Esophagus squamous epithelium (tissue), 5 donors: ENCODE measurements at places on chromosomes 4 and X.

DNA sequence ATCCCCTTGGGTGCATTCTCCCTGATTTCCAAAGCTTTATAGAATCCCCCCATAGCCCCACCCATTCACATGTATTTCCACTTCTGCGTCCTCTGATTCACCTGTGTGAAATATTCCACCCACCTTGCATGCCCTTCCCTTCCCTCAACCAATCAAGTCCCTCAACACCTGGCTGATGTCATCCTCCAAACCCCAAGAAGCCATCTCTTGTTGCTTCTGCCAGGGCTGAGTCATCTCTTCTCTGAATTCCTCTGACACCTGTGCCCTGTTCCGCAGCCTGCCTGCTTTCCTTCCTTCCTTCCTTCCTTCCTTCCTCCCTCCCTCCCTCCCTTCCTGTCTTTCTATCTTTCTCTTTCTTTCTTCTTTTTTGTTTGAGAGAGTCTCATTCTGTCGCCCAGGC is 9.9 kb downstream of the CRMP1 start:
- no peak for DNase-seq

GRCh38 chr4:100982345-100982744 is 365.0 kb downstream of the PPP3CA start:
- DNase-seq, result no peak

DNA sequence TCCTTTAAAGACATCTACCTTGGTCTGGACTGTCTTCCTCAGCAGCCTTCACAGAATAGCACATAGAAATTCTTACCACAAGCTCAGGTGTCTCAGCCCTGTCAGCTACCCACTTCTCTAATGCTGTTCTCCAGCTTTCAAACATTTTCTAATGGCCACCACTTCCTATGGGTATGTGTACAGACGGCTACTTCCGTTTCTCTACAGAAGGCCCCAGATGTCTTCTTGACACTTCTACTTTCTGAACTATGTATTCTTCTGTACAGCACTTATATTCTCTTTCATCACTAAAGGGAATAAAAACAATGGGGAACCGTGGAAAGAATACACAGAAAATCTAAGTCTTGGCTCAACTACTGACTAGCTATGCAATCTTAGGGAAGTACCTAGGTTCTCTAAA is 13.3 kb downstream of the OPHN1 start:
- no peak for DNase-seq

- no peak for DNase-seq
These were observed 26.0 kb upstream of the RASL11B start for GRCh38 chr4:52836120-52836519.

GRCh38 chrX:130552444-130553073 is 150.8 kb downstream of the RBMX2 start:
- DNase-seq, result no peak

- DNase-seq, result no peak
These were observed 322.9 kb downstream of the RAPGEF2 start for GRCh38 chr4:159425737-159426305.

DNA sequence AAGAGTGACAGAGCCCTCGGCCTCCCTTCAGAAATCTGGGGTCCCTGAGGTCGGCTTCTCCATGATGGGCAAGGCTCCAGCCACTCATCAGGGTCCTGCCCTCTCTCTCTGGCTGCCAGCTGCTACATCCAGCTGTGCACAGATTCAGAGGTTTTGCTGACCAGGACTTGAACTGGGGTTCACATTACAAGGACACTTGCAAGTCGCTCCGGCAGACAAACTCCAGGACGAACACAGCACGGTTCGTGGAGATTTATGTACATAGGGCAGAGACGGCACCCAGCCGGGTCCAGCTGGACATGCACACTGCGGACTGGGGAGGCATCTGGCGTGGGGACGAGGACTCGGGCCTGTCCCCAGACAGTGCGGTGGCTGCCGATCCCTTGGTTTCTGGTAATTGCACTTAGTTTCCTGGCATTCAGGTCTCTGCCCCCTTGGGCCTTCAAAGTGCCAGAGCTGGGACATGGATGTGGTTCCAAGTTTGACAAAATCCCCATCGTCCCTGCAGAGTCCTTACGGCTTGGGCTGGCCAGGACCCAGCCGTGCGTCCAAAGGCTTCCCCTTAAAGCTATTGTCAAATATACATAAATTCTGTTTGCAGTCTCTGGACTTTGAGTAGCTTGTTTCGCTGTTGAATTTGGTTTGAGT is 6.2 kb upstream of the C4orf50 start:
- DNase-seq, result no peak

DNA sequence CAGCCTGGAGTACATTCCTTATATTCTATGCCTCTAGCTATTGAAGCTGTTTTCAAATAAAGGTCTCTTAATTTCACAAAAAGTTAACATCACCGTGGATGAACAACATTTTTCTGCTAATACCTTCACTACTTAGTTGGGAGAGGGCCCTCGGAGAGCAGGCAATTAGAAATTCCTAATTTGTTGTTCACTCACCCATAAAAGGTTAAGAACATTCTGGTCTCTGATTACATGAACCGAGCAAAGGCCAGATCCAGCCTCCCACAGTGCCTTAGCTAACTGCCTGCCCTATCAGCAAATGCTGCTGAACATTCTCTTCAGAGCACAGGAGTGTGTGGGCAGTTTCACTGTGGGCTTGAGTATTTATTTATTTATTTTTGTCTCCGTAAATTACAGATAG is 36.0 kb upstream of the TTC29 start:
- DNase-seq, result no peak

- DNase-seq, result no peak
These were observed at the start of gene TMEM271 for GRCh38 chr4:576245-576821. Gene TMEM271 (minus strand): TSS chr4:576295. CDS start chr4:576062, 233 bp downstream.

GRCh38 chrX:112816908-112817307 is 23.7 kb downstream of the AMOT start:
- DNase-seq, result no peak

GRCh38 chr4:152643153-152644035 is 36.4 kb downstream of the TMEM154 start:
- no peak for DNase-seq
